ENCODE measurements at places on chromosomes 5 and 9.

DNA sequence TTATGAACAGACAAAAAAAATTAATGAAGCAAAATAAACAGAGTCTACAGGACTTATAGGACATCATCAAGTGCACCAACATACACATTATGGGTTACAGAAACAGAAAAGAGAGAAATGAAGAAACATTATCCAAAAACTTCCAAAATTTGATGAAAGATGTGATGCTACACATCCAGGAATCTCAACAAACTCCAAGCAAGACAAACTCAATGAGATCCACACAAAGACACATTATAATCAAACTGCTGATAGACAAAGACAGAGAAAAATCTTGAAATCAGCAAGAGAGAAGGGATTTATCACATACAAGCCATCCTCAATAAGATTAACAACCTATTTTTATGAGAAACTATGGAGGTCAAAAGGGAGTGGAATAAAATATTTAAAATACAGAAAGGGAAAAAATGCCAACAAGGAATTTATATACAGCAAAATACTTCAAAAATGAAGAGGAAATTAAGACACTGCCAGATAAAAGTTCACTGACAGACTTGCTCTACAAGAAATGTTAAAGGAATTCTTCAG, 101.0 kb downstream of the NR2F1-AS1 start:
- DNase-seq: no peak

DNA sequence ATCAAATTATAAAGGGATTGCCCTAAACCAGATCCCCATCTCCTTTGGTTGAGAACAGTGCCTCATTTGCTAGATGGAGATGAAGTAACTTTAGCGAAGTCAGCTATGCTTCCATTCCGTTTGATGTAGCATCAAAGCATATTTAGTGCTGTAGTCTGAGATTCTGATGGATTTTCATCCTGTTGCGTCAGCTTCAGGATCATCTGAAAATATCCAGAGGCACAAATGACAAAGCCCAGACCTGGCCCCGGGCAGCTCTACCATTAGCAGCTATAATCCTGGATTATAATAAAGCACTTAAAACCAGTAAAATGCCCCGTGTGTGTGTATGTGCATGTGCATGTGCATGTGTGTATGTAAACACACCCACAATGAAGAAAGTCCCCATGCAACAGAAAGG, 44.7 kb downstream of the ERAP1 start:
- DNase-seq: peak; percentile 66

DNA sequence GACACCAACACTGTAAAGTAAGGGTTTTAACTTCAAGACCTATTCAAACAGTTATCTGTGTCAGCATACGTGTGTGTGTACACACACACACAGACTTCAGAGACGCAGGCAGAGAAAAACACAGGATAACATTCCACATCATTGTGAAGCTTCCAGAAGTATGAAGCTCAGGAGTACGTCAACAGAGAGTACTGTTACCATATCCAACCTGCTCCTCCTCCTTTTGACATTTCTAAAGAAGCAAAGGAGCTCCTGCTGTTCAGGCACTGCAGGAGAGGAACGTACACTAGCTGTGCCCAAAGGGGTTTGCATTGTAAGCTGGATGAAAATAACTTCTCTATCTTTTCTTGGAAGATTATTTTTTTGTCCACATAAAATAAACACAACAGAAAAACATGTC, 180.7 kb downstream of the MEF2C start:
- DNase-seq: no peak

GRCh38 chr5:115551415-115551814, 6.8 kb upstream of the FEM1C start:
- DNase-seq: no peak

DNA sequence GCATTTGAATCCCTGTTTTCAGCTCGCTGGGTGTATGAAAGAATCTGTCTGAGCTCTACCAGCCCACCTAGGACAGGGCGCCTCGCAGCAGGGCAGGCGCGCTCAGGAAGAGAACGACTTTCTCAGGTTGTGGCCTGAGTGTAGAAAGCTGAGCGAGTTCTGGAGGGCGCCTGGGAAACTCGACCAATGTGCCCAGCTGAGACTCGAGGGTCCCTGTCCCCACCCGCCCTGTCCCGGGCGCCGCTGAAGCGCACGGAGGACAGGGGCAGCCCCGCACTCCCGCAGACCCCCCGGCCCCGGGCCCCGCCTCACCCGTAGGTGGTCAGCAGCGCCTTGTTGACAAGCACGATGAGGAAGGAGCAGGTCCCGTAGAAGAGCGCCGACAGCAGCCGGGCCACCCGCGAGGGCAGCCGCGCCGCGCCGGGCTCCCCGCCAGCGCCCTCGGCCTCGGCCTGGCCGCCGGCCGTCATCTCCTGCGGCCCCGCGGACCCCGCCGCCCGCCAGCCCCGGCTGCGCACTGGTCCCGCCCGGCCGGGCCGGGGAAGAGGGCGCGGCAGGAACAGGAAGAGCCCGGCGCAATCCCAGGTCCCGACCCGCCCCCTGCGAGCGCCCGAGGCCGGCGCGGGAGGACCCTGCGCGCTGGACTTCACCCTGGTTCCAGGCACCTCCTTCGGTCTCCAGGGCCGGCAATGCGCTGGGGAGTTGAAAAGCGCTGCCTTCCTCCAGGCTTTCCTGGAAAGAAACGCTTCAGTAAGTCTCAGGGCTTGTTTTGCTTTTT, at the start of gene SLC35D2:
Gene SLC35D2 (minus strand): TSS at position 547 of the 778 bp plus-strand sequence. CDS start 77 bp downstream, at position 470.
- DNase-seq: peak; percentile 47

DNA sequence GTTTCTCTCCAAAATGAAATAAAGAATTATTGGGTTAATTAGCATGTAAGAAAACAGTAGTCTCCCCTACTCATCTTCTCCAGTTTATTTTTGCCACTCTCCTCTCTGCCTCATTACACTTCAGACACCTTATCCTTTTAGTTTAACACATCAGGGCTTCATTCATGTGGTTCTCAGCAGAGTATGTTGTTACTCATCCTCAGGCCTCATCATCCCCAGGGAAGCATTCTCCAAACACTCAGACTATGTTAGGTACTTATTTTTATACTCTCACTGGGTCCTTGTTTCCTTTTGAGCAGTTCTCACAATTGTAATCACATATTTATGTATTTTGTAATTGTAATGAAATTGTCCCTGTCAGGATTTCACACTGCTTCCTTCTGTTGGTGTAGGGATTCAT, 470.5 kb downstream of the PDE4D start:
- no peak for DNase-seq

All from D341Med (cell line).